CD4-positive, alpha-beta T cell treated with Interleukin-15 for 1 hour (primary cell): ENCODE measurements at places on chromosomes 11 and 22.

GRCh38 chr22:23404689-23405365 lies 175.3 kb downstream of the IGLL1 start:
- no peak for DNase-seq

GRCh38 chr11:109435121-109435742 lies 13.2 kb downstream of the C11orf87 start:
- no peak for DNase-seq

DNA sequence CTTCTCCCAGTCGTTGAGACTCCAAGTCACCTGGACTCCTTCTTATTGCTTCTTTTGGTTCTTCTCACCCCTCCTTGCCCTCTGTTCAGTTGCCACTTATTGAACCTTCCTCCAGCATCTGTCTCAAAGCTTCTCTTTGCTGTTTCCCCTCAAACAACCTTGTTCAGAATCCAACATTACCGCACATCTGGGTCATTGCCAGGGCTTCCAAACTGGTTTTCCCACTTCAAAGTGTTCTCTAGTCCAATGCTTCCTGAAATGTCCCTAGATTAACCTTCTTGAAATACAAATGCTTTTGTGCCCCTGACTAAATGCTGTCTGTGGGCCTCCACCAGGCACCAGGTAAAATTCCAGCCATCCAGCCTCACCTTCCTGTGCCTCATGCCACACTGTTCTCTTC lies 100.8 kb upstream of the TTC12 start:
- no peak for DNase-seq

DNA sequence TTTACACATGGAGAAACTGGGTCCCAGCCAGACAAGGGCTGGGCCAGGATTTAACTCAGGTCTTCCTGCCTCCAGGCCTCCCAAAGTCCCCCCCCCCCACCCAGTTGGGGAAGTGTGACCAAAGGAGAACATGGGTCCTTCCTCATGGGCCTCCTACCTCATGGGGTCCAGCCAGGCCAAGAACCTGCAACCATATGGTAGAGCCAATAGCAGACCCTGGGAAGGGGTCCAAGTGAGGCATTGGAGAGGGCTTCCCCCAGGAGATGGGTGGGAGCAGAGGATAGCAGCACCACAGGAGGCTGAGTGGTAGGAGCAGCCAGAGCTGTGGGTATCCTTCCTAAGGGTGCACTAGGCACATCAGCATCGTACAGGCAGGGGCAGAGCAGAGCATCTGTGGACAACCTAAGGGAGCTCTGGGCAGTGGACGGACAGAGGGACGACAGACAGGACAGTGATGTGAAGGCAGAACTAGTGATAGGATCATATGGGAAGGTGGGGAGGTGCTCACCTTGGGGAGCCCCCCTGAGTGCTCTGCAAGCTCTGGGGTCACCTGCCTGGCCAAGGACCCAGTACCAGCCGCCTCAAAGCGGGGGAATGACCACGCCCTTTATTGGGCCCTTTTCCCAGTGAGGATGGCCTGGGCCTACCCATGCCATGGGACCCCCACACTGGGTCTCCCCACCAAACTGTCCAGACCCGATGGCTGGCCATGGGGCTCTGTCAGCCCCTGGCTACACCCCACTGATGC lies 4.5 kb downstream of the ARVCF start:
- no peak for DNase-seq

DNA sequence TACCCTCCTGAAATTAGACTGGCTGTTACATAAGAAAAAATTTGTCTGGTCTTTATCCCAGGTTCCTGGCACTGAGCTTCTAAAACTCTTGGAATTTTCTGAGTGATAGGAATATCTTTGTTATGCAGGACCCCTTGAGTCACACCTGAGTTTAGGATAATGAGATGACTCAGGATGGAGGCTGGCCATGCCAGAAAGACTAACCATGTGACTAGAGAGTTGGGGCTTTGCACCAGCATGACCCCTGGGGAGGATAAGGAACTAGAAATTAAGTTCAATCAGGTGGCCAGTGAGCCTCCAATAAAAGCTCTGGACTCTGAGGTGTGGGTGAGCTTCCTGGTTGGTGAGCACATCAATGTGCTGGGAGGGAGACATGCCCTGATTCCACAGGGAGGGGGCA lies 88.1 kb downstream of the XRRA1 start:
- no peak for DNase-seq

DNA sequence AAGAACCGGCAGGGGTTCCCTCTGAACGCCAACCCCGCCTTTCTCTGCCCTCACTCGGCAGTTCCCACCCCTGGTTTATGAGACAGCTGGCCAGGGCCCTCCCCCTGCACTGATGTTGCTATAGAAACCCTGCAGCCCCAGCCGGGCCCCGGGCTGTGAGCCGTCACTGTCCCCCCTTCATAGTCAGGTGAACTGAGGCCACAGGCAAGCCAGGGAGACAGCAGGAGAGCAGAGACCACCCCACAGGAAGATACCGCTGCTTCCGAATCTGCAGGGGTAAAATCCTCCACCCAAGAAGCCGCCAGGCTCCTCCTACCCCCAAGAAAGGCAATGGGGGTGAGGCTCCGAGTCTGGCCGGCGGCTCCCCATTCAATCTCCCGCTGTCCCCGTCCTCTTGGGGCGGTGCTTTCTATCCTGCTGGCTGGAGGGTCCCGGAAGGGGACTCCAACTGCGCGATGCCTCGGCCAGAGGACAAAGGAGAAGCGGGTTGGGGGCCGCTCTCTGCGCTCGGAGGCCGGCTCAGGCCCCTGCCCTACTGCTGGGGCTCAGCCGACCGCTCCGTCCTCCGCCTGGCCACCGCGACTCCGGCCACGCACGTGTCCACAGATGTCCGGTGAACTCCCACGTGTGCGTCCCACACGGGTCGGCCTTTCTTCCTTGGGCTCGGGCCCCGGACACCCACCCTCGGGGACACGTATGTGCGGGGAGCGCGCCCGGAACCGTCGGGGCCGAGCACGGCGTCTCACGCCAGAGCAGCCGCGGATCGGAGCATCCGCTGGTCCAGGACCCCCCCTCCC lies 587 bp downstream of the SLC25A22 start:
- peak; percentile 87 for DNase-seq

DNA sequence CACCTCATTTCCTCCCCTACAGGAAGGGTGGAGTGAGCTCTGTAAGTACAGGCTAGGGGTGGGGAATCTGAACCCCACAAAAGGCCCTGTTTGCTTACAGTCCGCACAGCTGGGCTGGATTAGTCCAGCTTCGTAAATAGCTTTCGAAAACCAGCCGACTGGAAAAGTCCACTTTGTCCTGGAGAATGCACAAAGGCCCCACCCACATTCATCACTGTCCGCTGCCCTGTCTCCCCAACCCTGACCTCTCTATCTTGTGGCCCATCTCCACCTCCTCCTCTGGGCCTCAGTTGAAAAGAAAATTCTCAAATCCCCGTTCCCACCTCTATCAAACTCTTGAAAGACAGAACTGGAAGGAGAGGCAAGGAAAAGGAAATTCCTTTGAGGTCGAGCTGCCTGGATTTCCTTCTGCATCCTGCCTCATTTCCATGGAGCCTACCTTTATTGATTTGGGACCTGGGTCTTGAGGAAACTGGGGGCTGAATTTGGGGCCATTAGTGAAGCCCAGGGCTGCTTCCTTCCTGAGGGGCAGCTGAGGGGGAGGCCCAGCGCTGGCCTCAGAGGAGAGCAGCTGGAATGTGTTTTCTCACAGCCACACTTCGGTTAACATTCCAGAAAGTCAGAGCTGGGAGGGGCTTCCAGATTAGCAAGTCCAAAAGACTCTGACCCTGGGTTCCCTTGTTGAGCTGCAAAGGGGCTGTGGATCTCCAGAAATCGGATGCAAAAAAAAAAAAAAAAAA lies 147.6 kb downstream of the FBXO7 start:
- no peak for DNase-seq

GRCh38 chr11:122439866-122440810 lies 215.4 kb upstream of the UBASH3B start:
- no peak for DNase-seq

DNA sequence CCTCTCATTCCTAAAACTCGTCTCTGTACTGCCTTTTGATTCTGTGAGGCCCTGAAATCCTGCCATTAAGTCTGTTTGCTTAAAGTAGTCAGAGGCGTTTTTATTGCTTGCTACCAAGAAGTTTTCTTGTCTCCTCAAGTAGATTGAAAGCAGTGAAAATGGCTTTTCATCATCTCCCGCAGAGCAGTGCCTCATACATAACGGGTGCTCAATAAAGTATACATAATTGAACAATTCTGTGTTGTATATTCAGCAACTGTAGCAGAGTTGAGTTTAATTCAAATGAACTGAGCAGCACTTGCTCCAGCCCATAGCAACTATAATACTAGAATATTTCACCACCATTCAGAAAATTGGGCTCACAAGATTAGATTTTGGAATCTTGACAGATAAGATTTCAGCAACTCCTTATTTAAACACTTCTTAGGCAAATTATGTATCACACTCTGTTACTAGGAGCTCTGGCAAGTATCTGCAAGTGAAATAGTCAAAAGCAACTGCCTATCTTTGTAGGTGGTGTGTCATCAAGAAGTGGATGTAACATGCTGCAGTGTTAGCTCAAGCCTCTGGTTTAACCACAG lies 20.0 kb downstream of the FIBIN start:
- DNase-seq, result no peak
